LNCaP clone FGC (cell line): ENCODE measurements at places on chromosomes 2 and 18.

GRCh38 chr2:123614596-123614995 lies 410.5 kb upstream of the CNTNAP5 start:
- no peak for DNase-seq

- no peak for DNase-seq
These were observed 1923.8 kb upstream of the CELF4 start for GRCh38 chr18:39489431-39489830.

DNA sequence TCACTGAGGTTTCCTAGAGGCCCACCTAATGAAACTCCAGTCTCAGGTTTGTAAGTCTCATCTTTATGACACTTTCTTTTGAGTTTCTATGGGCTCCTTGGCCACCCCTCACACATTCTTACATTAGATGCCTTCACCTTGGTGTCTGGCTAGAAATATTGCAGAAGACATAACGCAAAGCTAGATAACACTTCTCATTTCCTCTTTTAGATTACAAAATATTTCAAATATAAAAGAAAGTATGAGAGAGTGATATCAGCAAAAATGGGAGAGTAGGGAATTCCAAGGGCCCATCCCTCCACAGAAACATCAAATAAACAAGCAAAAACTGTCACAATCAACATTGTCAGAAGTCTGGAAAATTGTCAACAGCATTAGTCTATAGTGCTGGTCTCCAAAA lies 43.3 kb upstream of the ZCCHC2 start:
- no peak for DNase-seq

GRCh38 chr2:239386872-239387445 lies 13.9 kb downstream of the HDAC4 start:
- no peak for DNase-seq

DNA sequence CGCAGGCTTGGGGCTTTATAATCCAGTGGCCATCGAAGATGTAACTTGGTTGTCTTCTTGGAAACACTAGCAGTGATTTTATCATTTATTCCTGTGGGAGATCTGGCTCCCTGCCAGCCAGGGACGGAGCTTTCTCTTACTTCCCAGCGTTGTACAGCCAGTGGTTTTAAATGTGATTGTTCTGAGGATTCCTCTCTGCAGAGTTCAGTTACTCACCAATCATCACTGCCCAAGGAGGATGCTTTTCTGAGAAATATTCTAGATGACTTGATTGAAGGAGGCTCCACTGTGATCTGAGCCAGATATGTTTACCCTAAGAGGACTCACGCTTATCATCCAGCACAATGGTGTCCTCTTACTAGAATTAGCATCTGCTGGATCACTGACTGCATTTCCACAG lies 744.3 kb downstream of the RNF144A start:
- DNase-seq = no peak

DNA sequence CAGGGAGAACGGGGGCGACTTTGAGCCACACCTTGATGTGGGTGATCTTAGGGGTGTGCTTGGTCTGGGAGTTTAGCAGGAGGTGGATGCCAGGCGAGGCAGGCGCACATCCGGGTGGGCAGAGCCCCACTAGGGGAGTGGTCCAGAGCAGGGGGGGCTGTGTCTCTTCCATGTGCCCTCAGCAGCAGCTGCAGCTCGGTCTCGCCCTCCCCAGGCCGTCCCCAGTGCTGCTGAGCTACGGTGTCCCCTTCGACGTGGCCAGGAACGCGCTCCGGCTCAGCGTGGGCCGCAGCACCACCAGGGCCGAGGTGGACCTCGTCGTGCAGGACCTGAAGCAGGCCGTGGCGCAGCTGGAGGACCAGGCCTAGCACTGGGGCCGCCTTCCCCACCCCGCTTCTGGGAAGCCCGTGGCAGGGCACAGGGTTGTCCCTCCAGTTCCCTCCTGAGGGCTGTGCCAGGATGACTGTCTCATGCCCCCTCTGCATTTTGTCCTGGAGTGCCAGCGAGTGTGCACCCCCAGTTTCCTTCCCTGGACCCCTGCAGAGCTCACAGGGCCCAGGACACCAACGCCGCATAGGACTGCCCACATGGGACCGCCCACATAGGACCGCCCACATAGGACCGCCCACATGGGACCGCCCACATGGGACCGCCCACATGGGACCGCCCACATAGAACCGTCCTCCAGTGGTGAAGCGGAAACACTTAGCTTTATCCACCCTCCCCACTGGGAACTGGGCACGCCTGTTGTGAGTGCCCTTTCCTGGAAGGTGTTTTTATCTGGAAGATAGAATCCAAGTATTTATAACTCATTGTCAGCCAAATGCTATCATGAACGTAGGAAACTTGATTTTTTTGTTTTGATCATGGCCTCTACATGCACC lies 1.9 kb upstream of the ESPNL start:
- DNase-seq = peak; percentile 72

GRCh38 chr18:13483316-13484270 lies 242.8 kb downstream of the FAM210A start:
- DNase-seq = no peak

- DNase-seq = no peak
These were observed 54.7 kb downstream of the FARP2 start for GRCh38 chr2:241410739-241411176.

DNA sequence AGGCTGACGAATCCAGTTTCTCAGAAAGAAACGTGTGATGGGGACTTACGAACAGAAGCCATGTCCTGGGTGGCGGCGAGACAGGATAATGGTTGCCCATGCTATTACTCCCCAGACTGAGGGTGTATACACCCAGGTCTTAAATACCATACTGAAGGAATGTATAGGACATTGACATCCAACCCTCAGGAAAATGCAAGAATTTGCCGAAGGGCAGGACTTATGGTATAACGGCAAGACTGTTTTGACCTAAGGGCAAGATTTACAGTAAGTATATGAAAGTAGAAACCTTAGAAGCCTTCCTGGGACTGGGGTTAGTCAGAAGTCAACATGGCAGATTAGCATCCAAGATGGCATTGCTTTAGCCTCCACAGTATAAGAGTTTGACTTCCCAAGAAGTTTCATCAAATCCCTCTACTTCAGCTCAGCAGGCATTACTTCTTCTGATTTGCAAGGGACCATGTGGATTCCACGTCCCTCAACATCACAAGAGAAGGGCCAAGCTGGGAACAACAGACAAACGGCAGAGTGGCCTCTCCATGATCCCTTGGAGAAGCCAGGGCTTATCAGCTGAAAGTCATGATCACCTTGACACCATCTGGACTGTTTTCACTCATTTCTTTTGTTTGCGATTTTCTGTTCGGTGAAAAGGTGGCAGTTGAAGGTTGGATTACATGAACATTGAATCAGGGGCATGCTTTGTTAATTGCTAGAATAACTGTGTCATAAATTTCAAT lies 21.1 kb downstream of the ST3GAL5 start:
- no peak for DNase-seq

DNA sequence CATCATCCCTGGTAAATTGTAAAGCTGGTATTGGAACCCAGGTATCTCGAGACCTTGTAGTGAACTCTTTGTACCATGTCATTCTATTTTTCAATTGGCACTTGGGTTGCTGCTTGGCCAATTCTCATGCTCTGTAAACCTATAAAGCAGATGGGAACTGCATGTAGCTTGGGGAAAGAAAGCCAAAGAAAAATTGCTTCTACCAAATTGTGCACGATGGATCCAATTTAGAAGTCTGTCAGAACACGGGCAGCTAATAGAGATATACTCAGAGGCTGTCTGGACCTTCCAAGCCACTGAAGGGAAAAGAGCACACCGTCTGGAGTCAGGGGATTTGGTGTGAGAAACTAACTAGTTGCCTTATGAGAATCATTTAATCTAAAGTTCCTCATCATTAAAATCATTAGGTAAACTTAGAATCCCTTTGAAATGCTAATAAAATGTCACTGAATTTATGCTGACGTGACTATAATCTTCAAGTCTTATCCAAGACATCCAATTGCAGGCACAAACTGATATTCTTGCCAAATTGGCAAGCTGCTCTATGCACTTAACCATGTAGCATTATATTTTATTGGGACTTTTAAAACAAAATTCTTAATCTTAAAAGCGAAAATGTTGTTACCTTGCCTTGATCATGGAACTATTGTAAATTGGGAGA lies 206.8 kb downstream of the DCC start:
- peak; percentile 13 for DNase-seq

- DNase-seq = peak; percentile 40
These were observed 12.7 kb upstream of the FHOD3 start for GRCh38 chr18:36284671-36285295.

GRCh38 chr2:40037303-40037702 lies 258.2 kb upstream of the THUMPD2 start:
- DNase-seq = no peak

DNA sequence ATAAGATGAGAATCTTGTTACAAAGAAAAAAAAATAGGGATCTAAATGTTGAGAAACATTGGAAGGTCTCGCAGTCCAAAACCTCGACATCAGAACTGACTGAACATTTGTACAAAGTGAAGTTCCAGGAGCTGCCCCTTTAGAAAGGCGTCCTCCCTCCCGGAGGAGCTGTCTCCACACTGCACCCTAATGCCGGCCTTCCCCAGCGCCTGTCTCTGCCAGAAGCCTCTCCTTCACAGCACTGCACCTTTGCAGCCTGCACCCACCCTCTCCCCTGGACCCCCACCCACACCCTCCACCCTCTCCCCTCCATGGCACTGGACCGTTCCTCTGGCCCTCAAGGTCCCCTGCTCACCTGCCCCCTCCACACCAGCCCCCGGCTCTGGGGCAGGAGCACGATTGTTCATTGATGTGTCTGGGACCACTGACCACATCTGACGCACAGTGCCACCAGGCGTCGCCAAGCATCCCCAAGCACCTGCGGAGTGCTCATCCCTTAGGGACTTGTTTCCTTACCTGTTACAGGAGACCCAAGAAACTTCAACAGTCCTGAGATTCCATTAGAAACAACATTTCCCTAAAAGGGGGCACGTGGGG lies 90.3 kb upstream of the SNTG2 start:
- DNase-seq = no peak

DNA sequence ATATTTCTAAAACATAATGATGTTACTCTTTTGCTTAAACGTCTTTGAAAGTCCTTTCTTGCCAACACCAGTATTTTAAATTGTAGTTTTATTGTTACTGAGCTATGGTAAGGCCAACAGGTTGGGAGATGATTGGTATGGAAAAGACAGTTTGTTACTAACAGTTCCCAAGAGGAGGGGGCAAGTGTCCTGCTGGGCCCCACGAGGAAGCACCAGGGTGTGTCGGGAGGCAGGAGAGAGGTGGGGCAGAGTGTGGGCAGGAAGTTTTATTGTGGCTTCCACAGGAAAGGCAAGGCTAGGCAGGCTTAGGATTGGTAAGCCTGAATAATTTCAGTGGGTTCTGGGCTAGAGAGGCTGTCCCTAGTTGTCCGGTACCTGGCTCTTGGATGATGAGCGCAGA lies 134.3 kb downstream of the SOCS6 start:
- no peak for DNase-seq

GRCh38 chr2:161100211-161100895 lies 59.9 kb upstream of the TANK start:
- peak; percentile 62 for DNase-seq

- no peak for DNase-seq
These were observed 89.6 kb downstream of the UPP2 start for GRCh38 chr2:158191076-158191895.

- DNase-seq = no peak
These were observed 215.4 kb downstream of the AGAP1 start for GRCh38 chr2:235709124-235709813.

- DNase-seq = no peak
These were observed 10.5 kb upstream of the TTC39C start for GRCh38 chr18:24003903-24004640.

- DNase-seq = no peak
These were observed 64.0 kb downstream of the INPP4A start for GRCh38 chr2:98508709-98509066.

- no peak for DNase-seq
These were observed 244.1 kb upstream of the TNP1 start for GRCh38 chr2:217103752-217104545.

GRCh38 chr2:206642075-206643025 lies at the start of gene FAM237A:
Gene FAM237A, plus strand, starts transcription at chr2:206642487. Its CDS starts 1,750 bp downstream, at chr2:206644237.
- DNase-seq = peak; percentile 38

- peak; percentile 2 for DNase-seq
These were observed 117.0 kb downstream of the GRB14 start for GRCh38 chr2:164504253-164504652.

- no peak for DNase-seq
These were observed 48.0 kb downstream of the BCL2L11 start for GRCh38 chr2:111168528-111169239.

DNA sequence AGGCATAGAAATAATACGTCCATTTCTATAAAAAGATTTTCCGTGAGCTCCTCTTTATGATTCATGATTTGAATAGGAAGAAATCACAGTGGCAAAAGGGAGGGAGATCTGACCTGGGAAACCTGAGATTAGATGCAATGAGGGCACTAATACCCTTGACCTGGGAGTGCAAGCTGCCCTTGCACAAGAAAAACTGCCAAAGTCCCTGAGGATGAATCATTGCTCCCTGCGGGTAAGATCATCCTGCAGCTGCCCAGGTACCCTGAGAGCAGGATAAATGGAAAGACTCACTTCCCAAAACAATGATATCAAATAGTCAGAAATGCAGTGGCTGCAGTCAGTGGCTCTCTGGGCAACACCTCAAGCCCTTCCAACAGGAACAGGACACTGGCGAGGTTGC lies 11.6 kb downstream of the FHL2 start:
- no peak for DNase-seq

DNA sequence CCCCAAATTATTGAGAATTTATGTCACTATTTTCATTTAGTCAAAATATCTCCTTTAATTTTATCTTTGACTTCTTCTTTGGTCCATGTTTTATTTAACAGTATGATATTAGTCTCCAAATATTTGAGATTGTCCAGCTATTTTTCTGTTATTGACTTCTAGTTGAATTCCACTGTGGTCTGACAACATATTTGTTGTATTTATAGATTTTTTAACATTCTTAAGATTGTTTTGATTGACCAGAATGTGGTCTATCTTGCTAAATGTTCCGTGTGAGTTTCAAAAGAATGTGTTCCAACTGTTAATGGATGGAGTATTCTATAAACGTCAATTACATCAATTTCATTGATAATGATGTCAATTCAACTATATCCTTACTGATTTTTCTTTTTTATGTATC lies 1452.1 kb downstream of the SUCLG1 start:
- no peak for DNase-seq

DNA sequence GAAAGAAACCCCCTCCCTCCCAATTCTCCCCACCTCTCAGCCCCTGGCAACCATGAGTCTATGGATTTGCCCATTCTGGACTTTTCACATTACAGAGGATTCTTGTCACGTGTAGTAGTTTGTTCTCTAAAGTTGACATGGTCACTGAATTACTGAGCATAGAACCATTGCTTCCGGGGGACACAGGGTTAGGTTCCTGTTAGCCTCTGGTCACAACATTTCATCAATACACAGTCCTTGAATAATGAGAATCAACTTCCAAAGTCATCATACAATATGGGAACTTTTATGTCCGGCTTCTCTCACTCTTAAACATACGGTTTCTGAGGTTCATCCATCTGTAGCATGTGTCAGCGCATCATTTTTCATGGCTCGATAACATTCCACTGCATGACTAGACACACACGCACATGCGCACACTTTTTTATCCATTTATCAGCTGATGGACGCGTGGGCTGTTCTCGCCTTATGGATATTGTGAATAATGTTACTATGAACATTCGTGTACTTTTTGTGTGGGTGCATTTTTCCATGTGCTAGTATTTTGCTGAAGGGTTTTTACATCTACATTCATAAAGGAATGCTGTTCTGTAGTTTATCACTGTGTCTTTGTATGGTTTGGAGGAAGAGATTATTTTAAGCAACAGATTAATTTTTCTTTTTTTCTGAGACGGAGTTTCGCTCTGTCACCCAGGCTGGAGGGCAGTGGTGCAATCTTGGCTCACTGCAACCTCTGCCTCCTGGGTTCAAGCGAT lies 48.1 kb downstream of the PARD6G start:
- no peak for DNase-seq

- no peak for DNase-seq
These were observed 92.2 kb downstream of the STPG4 start for GRCh38 chr2:47062681-47063537.
